ENCODE measurements at places on chromosomes 2 and 18. TPM values are rescaled to one million over a fixed set of nuclear protein-coding genes. Genes with fewer than 3 reads are reported as not detected.

DNA sequence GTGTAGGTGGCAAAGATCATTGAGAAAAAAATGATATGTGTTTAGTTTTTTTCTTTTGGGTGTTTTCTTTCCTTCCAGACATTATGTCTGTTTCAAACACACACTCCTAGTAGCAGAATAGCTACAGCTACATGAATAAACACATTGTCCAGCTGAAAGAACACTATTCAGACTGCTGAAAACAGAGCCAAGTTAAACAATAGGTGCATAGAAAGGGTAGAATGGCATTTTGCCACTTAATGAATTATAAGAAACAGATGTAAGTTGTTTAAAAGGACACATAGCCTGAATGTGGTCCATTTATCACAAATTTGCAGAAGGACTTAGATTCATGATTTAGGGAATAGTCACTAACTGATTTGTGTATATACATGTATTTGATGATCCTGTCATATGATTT lies 20.1 kb downstream of the CTLA4 start:
- no peak for DNase-seq

- no peak for DNase-seq
Observed at GRCh38 chr2:10926191-10926820, 14.6 kb downstream of the KCNF1 start.

GRCh38 chr2:180203972-180204371 lies 196.9 kb upstream of the CWC22 start:
- DNase-seq = no peak

GRCh38 chr2:230525682-230526081 lies 109.7 kb downstream of the SP100 start:
- no peak for DNase-seq

GRCh38 chr18:27544206-27544605 lies 359.1 kb upstream of the CHST9 start:
- no peak for DNase-seq

GRCh38 chr2:19979932-19980331 lies 10.0 kb downstream of the WDR35 start:
- DNase-seq = no peak

- DNase-seq = no peak
Observed at GRCh38 chr2:168371273-168372019, 84.6 kb upstream of the CERS6 start.

GRCh38 chr2:20125616-20126015 lies 74.2 kb upstream of the LAPTM4A start:
- no peak for DNase-seq

DNA sequence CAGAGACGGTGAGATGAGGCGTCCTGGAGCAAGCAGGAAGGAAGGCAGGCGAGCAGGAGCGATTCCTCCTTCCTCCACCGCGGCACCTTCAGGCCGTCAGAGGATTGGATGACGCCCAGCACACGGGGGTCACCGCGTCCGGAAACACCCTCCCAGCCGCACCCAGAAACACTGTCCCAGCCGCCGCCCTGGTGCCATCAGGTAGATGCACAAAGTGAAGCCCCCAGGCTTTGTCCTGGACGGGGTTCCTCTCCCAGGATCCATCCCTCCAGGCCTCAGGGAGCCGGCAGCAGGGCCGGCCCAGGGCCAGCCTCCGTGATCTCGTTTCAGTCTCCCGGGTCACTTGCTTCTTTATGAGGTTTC lies 31.5 kb downstream of the RTP5 start:
- no peak for DNase-seq

DNA sequence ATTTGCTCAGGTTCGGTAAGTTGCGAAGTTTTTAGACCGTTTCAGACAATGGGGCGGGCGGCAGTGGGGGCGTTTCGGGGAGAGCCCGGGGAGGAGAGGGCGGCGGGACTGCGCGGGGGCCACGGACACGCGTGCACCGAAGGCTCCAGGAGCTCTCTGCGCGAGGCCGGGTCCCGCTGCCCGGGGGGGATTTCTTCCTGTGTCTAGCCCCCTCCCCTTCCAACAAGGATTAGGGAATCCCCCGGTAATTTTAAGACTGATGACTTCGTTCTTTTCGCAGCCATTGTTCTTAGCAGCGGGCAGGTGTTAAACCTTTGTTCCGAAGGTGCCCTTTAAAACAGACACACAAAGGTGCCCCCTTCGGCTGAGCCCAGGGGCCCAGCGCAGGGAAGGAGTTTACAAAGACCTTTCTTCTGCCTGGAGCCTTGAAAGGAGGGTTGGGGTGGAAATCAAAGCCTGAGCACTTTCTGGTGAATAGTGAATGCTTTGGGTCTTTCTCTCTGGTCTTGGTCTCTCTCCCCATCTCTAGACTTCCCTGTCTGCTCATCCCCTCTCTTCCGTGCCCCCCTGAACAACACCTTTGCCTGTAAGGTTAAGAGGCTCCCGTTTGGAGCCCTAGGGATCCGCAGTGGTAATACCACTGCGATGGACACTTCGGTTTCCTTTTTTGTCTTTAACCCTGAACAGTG lies 2.1 kb downstream of the TRIB2 start:
- DNase-seq = peak; percentile 28

- DNase-seq = no peak
Observed at GRCh38 chr2:8376603-8377410, 305.0 kb upstream of the ID2 start.

- no peak for DNase-seq
Observed at GRCh38 chr2:25184254-25184653, 15.9 kb upstream of the POMC start.

DNA sequence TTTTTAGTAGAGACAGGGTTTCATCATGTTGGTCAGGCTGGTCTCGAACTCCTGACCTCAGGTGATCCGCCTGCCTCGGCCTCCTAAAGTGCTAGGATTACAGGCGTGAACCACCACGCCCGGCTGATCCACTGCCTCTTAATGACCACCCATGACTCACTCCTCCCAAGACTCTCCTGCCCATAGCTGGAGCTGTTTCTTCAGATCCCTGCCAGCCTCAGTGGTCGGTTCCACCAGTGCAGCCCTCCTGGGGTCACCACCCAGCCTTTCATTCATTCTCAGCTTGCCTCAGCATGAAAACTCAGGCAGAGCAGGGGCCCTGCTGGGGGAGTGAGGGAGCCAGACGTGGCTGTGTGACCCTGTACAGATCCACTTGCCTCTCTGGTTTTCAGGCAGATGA lies 12.5 kb downstream of the KCNIP3 start:
- DNase-seq = no peak

- no peak for DNase-seq
Observed at GRCh38 chr2:27640722-27641245, 11.9 kb downstream of the GPN1 start.

DNA sequence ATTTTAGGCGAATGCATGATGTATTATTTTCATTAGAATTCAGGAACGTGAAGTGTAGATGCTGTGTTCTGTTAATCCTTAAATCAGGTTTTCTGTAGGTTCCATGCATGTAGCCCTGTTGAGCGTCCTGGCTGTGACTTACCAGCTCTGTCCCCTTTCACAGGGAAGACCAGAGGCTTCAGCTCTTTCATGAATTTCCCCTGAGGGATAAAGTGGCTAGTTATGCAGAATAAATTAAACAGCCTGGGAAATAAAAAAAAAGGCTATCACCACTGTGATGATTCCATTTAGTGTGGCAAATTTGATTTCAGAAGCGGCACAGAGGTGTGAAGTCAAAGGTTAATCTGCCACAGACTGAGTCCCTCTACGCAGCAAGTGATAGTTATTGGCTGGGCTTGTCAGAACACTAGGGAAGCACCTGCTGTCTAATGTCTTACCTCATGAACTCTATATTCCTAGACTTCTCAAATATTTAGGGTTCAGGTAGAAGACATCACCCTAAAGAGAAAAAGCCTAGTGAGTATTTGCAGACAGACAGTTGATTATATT lies 61.6 kb upstream of the LINC00305 start:
- DNase-seq = no peak

DNA sequence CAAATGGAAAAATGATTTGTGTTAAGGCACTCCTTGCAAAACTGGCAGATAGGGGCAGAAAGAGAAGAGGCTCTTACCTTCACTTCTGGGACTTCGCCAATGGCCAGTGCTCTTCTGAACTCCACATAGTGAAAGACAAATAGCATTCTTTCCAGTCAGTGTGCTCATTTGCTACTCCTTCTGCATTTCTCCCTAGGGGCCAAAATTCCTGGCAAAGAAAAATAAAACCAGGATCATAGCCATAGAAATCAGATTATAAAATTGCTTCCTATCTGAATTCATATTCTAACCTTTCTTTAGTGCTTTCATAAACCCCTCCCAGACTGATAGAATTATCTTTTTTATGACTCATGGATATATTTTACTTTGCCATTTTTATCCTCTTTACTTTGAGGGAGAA lies 56.9 kb upstream of the PELI1 start:
- DNase-seq = no peak

VSNL1 gene
- not detected for total RNA-seq

ARHGAP25 gene
- 75.2 TPM for total RNA-seq

VWA3B gene
- total RNA-seq = not detected

ARID5A gene
- 146 TPM for total RNA-seq

COL3A1 gene
- total RNA-seq = 0.07 TPM

CHRND gene
- not detected for total RNA-seq

TUBA3D gene
- not detected for total RNA-seq

AMER3 gene
- total RNA-seq = not detected

RMDN2 gene
- total RNA-seq = 4.2 TPM

Data from CD8-positive, alpha-beta memory T cell (primary cell).